ENCODE measurements at places on chromosomes 6 and 20.

DNA sequence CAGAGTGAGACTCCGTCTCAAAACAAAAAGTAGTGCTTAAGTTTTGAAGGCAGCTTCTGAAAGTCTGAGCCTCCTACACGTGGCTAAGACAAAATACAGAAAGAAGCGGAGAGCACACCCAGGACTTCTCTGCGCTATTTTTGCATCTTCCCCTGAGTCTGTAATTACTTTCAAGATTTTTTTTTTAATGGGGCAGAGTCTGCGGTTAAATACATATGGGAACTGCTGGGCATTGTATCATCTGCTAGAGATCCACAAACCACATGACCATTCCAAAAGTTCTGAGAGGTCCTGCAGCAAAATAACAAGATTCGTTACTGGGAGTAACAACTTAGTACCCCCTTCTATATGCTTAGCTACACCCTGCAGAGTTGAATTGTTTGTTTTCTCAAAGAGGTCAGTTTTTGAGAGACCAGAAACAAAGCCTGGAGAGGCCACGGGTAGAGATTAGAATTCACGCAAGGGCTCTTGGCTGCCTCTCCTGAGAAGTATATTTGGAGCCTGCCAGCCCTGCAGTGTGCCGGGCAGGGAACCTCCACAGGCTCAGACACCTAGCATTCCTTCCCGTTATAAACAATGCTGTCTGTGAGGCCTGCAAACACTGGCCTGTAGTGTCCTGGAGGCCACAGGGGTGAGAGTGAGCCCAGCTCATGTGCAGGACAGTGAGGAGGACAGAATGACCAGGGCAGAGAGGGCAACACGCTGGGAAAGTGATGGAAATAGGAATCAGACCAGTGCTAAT lies 48.2 kb upstream of the FAM50B start:
- no peak for DNase-seq

DNA sequence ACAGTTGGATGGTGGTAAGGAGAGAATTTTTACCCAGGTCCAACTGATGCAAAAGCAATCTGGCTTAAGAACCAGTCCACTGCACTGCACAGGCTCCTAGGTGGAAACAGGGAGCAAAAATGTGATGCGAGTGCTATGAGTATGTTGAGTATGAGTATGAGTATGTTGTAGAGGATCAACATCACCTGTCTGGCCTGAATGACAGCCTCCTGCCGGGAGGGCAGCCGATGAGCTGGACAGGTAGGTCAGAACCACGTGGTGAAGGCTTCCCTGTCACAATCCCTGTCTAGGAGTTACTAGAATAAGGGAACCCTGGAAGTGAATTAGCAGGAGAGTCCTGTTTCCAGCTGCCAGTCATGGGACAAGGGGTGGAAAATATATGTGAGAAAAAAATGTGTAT lies 44.3 kb upstream of the SNX9 start:
- no peak for DNase-seq

DNA sequence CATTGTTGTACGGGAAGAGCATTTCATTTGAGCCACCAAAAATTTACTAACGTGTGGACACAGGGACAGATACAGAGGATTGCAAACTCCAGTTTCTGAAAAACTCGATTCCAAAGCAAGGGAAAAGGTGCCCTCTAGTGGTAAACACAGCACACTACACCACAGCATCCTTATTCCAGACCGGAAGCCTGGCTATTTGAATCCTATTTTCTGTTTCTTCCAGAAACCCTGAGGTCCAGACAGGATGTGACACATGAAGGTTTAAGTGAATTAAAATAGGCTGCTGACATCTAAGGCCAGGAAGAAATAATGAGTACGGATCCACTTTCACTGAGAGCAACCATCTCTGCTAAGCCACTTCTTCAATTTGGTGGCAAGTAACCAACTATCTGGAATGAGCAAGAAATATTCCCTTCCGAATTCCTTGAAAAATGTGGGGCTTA lies 31.8 kb upstream of the GMPR start:
- DNase-seq = no peak

GRCh38 chr6:133590196-133590595 lies 298.7 kb upstream of the TCF21 start:
- no peak for DNase-seq

DNA sequence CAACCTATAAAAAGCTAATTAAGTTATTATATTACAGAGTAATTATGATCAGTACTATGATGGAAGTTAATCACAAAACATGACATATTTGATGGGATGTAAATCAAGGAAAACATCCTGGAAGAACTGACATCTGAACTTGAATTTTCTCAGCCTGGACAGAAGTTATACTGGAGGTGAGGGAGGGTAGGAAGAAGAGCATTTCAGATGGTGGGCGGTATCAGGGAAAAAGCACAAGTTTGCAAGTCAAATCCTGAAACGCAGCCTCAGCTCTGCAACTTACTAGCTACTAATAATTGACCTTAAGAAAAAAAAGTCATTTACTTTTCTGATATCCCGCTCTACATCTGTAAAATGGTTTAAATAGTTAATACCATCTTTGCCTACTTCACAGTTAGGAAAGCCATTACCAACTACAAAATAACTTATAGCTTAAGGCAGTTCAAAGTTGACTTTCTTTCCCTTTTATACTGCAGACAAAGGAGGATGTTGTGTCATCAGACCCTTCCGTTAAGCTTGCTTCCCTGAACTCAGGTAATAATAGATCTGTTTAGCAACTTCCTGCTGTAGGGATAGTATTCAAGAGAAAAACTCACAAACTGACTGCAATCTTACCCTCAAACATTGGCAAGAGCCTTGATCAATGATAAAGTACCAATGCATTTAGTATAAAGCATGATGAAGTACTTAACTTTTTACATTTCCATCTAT lies 21.0 kb downstream of the NOL7 start:
- no peak for DNase-seq

DNA sequence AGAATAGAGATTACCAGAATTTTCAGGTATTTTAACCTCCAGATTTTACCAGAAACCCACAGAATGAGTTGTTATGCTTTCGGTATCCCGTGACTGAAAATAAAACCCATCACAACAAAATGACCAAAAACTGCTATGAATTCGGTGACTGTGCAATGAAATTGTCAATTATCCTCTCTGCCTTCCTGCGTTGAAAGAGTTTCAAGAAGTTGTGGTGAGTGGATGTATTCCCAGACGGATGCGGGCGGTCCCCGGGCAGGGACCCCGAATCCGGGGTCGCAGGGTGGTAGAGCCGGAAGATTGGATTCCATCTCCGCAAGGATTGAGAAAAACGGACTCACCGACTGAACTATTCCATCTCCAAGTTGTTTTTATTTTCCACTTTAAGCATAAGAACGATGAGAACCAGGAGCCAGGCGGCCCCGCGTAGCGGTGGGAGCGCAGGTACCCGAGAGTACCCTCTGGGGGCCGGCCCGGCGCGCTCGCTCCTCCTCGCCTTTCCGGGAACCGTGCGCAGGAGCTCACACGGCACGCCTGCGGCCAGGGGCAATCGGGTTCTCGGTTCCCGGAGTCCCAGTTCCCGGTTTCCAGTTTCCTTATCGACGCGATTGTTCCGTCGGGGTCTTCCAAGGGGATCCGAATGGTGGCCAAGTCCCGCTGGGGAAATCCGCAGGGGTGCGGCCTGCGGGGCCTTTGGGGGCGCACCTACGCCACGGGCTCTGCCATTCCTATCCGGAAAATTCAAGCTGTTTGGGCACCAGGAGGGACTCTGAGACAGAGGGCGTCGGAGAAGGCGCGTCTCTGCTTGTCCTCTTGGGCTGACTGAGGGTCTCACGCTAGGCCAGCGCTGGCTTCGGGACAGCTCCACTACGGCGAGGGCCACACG lies 104.9 kb upstream of the PRDM1 start:
- DNase-seq = no peak
